ENCODE measurements at places on chromosomes 6 and 20. TPM values are rescaled to one million over a fixed set of nuclear protein-coding genes. Genes with fewer than 3 reads are reported as not detected.
A peak's percentile ranks its signal among the peaks of the same experiment; 100 is the strongest.

CST7 gene
- 3.5 TPM for total RNA-seq

OOEP gene
- not detected for total RNA-seq

HNF4A gene
- total RNA-seq: not detected

CDK5RAP1 gene
- total RNA-seq: 21.3 TPM

FAM83B gene
- not detected for total RNA-seq

POU3F2 gene
- total RNA-seq: not detected

SRC gene
- 28.1 TPM for total RNA-seq

KCNB1 gene
- total RNA-seq: 11.8 TPM

ASIP gene
- total RNA-seq: not detected

PCMT1 gene
- total RNA-seq: 97.0 TPM

CPNE1 gene
- total RNA-seq: 56.5 TPM

DNA sequence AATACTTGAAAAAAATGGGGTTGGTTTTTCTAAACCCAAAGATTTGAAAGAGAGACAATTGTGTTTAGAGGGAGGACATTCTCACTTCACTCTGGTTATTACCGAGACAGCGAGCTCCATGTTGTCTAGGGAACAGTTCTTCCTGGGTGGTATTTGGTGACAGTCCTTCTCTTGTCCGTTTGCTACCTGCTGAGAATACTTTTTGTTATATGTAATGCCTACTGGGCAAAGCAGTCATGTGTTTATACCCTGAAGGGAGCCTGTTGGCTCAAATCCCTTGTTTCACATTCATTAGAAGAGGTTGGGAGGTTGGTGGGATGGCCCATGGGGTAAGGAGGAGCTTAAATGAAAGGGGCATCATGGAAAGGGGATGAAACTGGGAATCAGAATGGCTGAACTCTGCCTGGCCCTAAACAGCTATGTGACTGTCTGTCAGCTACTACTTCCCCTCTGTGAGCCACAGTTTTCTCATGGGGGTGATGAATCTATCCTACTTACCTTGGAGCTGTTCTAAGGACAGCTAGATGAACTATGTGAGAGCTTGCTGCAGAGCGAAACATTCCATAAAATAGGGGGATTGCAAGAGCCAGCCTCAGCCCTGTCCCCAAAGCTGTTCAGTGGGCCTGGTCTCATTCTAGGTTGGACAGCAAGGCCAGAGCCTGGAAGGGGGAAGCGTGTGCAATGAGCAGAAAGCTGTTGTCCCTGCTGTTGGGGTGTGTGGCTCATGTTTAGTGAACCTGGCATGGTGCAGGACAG, 43.5 kb downstream of the FNDC1 start:
- no peaks in the 10 kb centered on the region for H3K36me3 ChIP-seq
- H3K27me3 ChIP-seq: no peaks in the 10 kb centered on the region
- no peak overlapping the region for H3K4me3 ChIP-seq
- DNase-seq: no peak
- peaks cover 3% of the 10 kb centered on the region for H3K4me1 ChIP-seq

DNA sequence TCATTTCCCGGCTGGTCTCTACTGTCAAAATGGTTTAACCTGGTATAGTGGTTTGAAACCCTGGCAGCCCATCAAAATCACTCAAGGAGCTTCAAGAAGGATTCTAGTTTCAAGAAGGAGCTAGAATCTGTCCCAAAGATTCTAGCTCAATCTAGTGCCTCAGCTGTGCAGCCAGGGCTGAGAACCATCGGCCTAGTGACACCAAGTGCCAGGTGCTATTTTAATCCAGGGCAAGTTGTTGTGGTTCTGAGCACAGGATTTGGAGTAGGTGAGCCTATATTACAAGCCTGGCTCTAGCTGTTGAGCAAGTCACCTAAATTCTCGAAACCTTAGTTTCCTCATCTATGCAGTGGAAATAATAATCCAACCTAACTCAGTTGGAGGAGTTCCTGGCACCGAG, 3.7 kb downstream of the MOCS1 start:
- DNase-seq: no peak
- peaks cover 27% of the 10 kb centered on the region for H3K4me1 ChIP-seq
- H3K36me3 ChIP-seq: no peaks in the 10 kb centered on the region
- H3K4me3 ChIP-seq: no peak overlapping the region
- peak overlapping the region; percentile 20 for H3K27ac ChIP-seq

- H3K27ac ChIP-seq: no peak overlapping the region
- H3K4me3 ChIP-seq: no peak overlapping the region
- no peaks in the 10 kb centered on the region for H3K36me3 ChIP-seq
- no peak for DNase-seq
- H3K27me3 ChIP-seq: peaks cover 8% of the 10 kb centered on the region
- no peaks in the 10 kb centered on the region for H3K4me1 ChIP-seq
Observed at GRCh38 chr6:35955970-35956369, 35.1 kb upstream of the SRPK1 start.

GRCh38 chr20:45347936-45348778, at the start of gene SDC4:
TSS of gene SDC4 (minus strand) at chr20:45348424. CDS start at chr20:45348384, 40 bp downstream.
- peak within 1 kb of the TSS; percentile 94 for H3K27ac ChIP-seq
- H3K4me3 ChIP-seq: peak within 1 kb of the TSS; percentile 92
- peaks cover 49% of the 10 kb centered on the region for H3K4me1 ChIP-seq
- H3K27me3 ChIP-seq: no peaks in the 10 kb centered on the region
- H3K36me3 ChIP-seq: no peaks in the 10 kb centered on the region
- DNase-seq: peak; percentile 91

DNA sequence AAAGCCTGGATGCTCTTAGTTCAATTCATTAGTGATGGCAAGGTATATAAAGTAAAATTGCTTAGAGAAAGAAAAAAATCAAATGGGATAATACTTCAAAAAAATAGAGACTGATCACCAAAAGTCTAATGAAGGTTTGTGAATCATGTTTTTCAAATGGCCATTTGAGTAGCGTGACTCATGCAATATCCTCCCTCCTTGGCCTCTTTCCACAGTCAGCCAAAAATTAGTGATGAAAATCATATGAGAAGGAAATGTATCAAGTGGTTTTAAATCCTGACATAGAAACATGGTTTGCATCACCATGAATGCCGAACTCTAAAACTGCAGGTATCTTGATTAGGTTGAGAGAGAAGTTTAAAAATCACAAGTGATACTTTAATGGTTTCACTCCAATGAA, 1.2 kb upstream of the COL19A1 start:
- H3K36me3 ChIP-seq: no peaks in the 10 kb centered on the region
- H3K4me1 ChIP-seq: peaks cover 10% of the 10 kb centered on the region
- H3K27ac ChIP-seq: no peak overlapping the region
- no peak for DNase-seq
- no peaks in the 10 kb centered on the region for H3K27me3 ChIP-seq

DNA sequence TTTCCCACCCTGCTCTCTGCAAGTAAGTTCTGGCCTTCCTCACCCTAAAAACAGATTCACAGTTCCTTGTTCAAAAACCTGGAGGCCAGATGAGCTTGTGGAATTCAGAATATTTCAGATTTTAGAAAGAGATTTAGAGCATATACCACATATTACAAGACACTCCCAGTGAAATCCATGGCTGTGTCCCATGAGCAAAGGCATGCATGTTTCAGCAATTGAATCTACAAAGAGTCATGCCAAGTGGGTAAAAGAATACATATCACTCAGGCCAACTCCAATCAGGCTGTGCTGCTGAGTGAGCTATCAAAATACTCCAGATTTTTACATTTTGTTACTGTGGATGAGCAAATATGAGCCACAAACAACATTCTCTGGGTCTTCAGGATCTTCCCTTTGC, 10.2 kb upstream of the NEDD9 start:
- peaks cover 18% of the 10 kb centered on the region for H3K4me1 ChIP-seq
- no peaks in the 10 kb centered on the region for H3K27me3 ChIP-seq
- no peak overlapping the region for H3K27ac ChIP-seq
- H3K4me3 ChIP-seq: no peak overlapping the region

- no peaks in the 10 kb centered on the region for H3K36me3 ChIP-seq
- DNase-seq: peak; percentile 80
- H3K27me3 ChIP-seq: no peaks in the 10 kb centered on the region
- H3K4me1 ChIP-seq: peaks cover 41% of the 10 kb centered on the region
Observed at GRCh38 chr6:156778454-156779205, 1.5 kb downstream of the ARID1B start.

DNA sequence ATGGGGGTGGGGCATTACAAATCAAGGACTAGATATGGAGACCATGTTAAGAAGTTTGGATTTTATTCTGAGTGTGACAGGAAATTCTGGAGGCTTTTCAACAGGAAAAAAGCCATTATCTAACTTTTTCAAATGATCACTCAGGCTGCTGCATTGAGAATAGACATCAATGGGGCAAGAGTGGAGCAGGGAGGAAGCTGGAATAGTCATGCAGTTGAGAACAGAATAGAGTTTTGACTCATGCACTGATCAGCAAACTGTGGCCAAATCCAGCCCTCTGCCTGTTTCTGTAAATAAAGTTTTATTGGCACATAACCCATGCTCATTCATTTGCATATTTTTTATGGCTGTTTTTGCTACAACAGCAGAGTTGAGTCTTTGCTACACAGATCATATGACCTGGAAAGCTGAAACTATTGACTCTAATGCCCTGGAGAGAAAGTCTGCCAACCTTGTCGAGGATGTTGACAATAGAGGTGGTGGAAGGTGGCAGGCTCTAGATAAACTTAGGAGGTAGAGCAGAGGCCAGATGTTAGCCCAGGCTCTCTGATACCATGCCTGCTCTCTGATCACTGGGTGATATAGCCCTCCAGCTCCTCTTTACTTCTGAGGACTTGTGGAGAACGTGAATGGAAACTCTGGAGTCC, 441.8 kb downstream of the PTPRT start:
- H3K27me3 ChIP-seq: no peaks in the 10 kb centered on the region
- no peaks in the 10 kb centered on the region for H3K36me3 ChIP-seq
- H3K4me3 ChIP-seq: no peak overlapping the region

DNA sequence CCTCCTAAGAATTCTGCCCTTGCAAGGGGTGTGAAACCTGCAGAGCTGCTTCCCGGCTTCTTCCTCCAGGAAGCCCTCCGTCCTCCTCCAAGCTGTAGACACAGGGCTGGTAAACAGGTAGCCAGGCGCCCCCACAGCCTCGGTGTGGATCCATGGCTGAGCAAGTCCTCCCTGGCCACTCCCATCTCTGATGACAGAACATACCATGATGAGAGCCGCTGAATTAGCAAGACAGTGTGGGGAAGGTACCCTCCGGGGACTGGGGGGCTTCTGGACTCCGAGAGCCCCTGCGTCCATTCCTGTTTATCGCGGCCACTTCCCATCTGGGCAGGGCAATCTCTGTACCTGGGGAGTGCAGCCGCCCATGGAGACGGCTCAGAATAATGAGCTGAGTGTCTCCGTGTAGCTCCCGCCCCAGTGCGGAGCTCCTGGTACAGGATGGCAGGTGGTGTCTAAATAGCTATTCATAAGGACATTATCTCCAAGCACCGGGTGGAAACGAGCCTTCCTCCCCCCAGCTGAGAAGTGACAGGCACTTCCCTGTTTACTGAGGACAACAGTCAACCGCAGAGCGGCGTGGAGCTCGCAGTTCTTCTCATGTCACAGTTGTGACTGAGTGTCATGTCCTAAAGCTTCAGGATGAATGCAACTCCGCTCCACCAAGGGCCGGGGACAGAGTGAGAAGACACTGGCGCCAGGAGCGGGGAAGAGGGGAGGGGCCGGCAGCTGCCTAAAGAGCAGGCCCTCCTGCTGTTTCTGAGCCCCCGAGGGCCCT, 22.7 kb upstream of the NTSR1 start:
- no peaks in the 10 kb centered on the region for H3K27me3 ChIP-seq
- DNase-seq: no peak
- H3K4me1 ChIP-seq: no peaks in the 10 kb centered on the region
- H3K36me3 ChIP-seq: no peaks in the 10 kb centered on the region
- H3K27ac ChIP-seq: no peak overlapping the region
- H3K4me3 ChIP-seq: no peak overlapping the region

GRCh38 chr6:33978412-33979150, 167.3 kb downstream of the GRM4 start:
- no peaks in the 10 kb centered on the region for H3K4me1 ChIP-seq
- H3K4me3 ChIP-seq: no peak overlapping the region
- no peak for DNase-seq
- no peak overlapping the region for H3K27ac ChIP-seq
- H3K27me3 ChIP-seq: peaks cover 14% of the 10 kb centered on the region
- H3K36me3 ChIP-seq: no peaks in the 10 kb centered on the region

DNA sequence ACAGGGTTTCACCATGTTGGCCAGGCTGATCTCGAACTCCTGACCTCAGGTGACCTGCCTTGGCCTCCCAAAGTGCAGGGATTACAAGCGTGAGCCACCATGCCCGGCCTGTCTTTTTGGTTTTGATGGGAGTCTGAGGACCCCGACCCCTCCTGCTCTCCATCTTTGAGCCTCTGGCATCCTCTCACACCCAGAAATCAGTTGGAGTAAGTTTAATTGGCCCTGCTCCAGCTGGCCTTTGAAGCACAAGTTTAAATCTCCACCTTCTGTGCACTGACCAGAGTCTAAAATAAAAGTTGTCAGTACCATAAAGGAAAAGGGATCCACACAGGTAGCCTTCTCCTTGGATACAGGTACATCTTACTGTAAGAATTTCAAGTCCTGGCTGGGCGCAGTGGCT, 15.9 kb upstream of the C20orf144 start:
- no peak overlapping the region for H3K27ac ChIP-seq
- no peak overlapping the region for H3K4me3 ChIP-seq

GRCh38 chr6:33312361-33313104, 1.3 kb downstream of the TAPBP start:
- H3K27ac ChIP-seq: peak overlapping the region; percentile 90
- peak; percentile 84 for DNase-seq
- H3K4me3 ChIP-seq: peak overlapping the region; percentile 89
- no peaks in the 10 kb centered on the region for H3K4me1 ChIP-seq

- no peak for DNase-seq
- no peaks in the 10 kb centered on the region for H3K36me3 ChIP-seq
- no peak overlapping the region for H3K27ac ChIP-seq
- H3K4me3 ChIP-seq: no peak overlapping the region
- H3K27me3 ChIP-seq: no peaks in the 10 kb centered on the region
Observed at GRCh38 chr20:14820771-14821170, 483.4 kb upstream of the FLRT3 start.

DNA sequence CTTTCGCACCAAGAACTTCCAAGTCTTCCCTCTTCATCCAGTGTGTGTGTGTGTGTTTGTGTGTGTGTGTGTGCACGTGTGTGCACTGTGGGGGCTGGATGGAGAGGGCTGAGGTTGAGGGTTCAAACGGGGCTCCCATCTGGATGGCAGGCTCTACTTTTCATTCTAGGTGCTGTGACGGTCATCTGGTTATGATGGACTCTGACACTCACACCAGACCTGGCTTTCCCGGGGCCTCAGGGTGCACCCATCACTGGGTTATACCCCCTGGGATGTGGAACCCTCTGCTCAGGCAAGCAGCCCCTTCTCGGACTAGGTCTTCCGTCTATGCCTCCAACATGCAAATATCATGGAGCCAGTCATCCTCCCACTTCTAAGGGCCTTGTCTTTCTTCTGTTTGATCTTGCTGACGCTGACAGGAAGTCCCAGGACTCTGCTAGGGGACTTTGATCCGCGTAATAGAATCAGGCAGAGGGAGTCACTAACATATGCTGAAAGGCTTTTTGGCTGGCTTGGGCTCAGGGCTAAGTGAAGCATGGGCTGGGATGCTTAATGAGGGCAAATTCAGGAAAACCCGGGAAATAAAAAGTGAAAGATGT, 313.6 kb downstream of the CDC5L start:
- H3K36me3 ChIP-seq: no peaks in the 10 kb centered on the region
- peaks cover 6% of the 10 kb centered on the region for H3K4me1 ChIP-seq
- no peak for DNase-seq
- no peak overlapping the region for H3K4me3 ChIP-seq

- H3K4me1 ChIP-seq: peaks cover 33% of the 10 kb centered on the region
- DNase-seq: no peak
- H3K4me3 ChIP-seq: no peak overlapping the region
- no peak overlapping the region for H3K27ac ChIP-seq
- no peaks in the 10 kb centered on the region for H3K27me3 ChIP-seq
Observed at GRCh38 chr6:34595332-34596184, 39.4 kb upstream of the SPDEF start.
